ENCODE measurements at places on chromosomes 13 and 19. TPM values are rescaled to one million over a fixed set of nuclear protein-coding genes. Genes with fewer than 3 reads are reported as not detected.

Gene MICOS13
- total RNA-seq: 45.6 TPM

DNA sequence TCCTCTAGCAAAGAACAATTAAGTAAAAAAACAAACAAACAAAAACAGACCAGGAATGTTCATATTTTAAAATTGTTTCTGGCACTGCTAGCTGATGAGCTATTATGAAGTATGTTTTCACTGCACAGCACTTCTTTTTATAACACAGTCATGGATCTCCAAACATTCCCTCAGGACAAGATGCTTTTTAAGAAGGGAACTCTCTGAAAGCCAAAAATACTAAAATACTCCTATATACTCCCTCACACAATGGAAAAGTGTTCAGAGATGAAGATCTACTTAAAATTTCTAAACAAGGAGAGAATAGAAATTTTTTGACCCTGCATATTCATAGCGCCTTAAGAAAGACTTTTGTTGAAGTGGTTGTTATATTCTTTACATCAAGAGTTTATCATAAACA, 926.8 kb downstream of the DIAPH3 start:
- H3K36me3 ChIP-seq: no peaks in the 10 kb centered on the region
- DNase-seq: no peak
- no peak overlapping the region for H3K27ac ChIP-seq

- H3K36me3 ChIP-seq: no peaks in the 10 kb centered on the region
- no peak for DNase-seq
- no peaks in the 10 kb centered on the region for H3K27me3 ChIP-seq
- no peak overlapping the region for H3K27ac ChIP-seq
- H3K4me3 ChIP-seq: no peak overlapping the region
Measured at GRCh38 chr13:46620029-46620428, 67.1 kb downstream of the LRCH1 start.

DNA sequence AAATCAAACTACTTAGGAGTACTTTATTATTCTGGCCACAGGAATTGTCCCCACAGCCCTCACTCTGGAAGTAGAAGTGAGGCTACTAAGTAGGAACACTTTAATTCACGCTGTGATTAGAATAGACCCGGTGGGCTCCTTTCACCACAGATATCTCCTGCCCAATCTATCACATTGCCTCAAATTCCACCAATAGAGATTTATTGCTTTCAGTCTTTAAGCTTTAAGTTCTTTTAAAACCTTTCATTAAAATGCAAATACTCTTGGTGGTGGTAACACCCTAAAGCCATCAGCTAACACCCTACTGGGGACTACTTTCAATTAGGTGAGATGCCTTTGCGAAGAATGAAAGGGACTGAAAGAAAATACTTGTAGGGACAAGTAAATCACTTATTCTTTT, 181.9 kb downstream of the DACH1 start:
- no peak overlapping the region for H3K27ac ChIP-seq
- H3K4me3 ChIP-seq: no peak overlapping the region
- DNase-seq: no peak
- no peaks in the 10 kb centered on the region for H3K36me3 ChIP-seq
- H3K27me3 ChIP-seq: no peaks in the 10 kb centered on the region

DNA sequence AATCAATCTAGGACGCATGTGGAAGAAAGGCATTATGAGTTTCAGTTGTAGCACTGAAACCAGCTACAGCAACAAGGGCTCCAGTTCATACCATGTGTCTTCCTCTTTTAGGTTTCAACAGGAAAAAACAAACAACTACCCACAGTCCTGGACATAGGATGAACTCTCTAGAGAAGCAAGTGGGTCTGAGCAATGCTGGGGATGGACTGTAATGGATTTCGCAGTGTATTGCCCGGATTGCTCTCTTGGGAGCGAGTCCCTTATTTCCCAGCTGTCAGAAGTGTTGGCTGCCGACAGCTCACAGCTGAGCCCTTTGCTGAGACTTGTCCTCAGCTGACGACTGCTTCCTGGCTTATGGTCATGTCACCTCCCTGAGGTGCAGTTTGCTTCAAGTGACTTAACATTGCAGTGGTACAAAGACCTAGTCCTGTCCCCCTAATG, 12.1 kb upstream of the MYCBP2 start:
- H3K27ac ChIP-seq: no peak overlapping the region
- no peak overlapping the region for H3K4me3 ChIP-seq
- no peaks in the 10 kb centered on the region for H3K4me1 ChIP-seq

GRCh38 chr19:33887891-33888290, 91.2 kb downstream of the KCTD15 start:
- H3K27me3 ChIP-seq: no peaks in the 10 kb centered on the region
- H3K4me3 ChIP-seq: no peak overlapping the region
- DNase-seq: no peak
- no peaks in the 10 kb centered on the region for H3K36me3 ChIP-seq

Gene ZNF561
- 39.1 TPM for total RNA-seq

- H3K4me1 ChIP-seq: peaks cover 9% of the 10 kb centered on the region
- no peaks in the 10 kb centered on the region for H3K36me3 ChIP-seq
- DNase-seq: no peak
- no peak overlapping the region for H3K27ac ChIP-seq
- no peaks in the 10 kb centered on the region for H3K27me3 ChIP-seq
Measured at GRCh38 chr19:1563251-1563650, 4.9 kb downstream of the MEX3D start.

Gene LGI4
- 3.2 TPM for total RNA-seq
